CD4-positive, CD25-positive, alpha-beta regulatory T cell (primary cell): ENCODE measurements at places on chromosomes 6 and 20. TPM values are rescaled to one million over a fixed set of nuclear protein-coding genes. Genes with fewer than 3 reads are reported as not detected.

GRCh38 chr6:137819740-137820139 is 47.3 kb upstream of the TNFAIP3 start:
- H3K27me3 ChIP-seq, result no peaks in the 10 kb centered on the region
- peak overlapping the region; percentile 51 for H3K4me3 ChIP-seq

DNA sequence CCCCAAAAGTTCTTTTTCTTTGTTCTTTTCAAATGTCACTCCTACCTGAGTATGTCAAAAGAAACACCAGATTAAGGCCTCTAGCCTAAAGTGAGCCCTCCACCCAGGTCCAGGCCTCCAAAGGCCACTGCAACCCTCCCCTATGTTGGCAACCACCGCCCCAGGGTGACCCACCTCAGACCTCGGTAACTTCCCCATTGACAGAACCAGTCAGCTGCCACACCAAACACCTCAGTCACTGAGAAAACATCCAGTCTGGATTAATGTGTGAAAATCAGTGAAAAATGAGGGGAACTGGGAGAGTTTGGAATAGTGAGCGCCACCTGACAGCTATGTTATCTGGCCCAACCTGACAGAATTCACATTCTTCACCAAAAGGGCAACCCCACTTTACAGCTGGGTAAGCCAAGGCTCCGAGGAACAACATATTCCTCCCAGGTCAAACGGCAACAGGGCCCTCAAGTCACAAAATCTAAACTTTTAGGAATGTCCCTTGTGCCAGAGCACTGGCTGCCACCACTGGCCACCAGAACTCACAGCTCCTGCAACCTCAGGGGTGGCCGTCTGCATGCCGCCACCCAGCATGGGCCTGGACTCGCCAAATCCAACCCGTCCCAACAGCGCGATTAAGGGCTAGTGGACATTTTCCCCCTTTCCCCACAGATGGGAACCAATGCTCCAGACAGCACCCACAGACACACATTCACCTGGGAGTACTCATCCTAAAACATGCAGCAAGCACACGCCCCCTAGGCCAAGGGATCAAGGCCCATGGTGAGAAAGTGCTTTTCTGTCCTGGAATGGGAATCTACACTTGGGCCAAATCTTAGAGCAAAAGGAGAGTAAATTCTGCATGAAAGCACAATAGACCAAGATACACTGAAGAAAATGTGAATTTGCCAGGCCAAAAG is 4.8 kb downstream of the TAF4 start:
- peaks cover 39% of the 10 kb centered on the region for H3K4me1 ChIP-seq
- H3K36me3 ChIP-seq, result no peaks in the 10 kb centered on the region

DNA sequence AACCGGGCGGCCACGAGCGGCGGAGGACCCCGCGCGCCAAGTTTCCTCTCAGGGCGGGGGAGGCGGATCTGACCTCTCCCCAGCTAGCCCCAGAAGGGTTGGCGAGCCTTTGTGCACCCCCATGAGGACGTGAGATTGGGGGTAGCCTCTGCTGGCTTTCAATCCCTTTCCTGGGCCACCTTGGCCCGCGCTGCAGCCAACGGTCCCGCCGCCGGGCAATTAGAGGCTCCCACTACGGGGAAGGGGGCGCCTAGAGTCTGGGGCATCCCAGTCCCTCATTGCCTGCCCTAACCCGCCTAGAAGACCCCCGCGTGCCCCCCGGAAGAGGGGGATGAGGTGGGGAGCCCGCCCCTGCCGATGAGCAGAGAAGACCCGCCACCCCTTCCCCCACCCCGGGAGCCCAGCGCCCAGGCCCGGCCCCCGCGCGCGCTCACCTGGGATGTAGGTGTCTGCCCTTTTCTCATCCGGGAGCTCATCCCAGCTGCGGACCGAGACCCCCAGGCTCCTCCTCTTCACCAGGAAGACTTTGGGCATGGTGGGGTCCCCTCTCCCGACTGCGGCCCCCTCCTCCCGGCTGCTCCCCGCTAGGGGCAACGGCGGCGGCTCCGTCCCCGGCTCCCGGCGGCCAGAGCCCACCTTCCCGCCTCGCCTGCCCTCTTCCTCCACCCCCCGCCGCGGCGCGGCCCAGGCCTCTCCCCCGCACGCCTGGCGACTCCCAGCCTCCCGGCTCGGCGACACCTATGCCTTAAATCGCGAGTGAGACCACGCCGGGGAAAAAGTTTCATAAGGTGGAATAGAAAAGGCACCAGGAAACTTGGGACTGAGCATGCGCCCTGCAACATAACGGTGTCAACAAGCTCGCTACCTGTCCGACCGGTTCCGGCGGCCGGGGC is at the start of gene OVOL2:
TSS of gene OVOL2 (minus strand) at position 816 of the 893 bp plus-strand sequence. CDS start at position 534, 282 bp downstream.
- no peak within 1 kb of the TSS for H3K27ac ChIP-seq
- H3K27me3 ChIP-seq, result peaks cover 27% of the 10 kb centered on the region
- no peaks in the 10 kb centered on the region for H3K36me3 ChIP-seq
- DNase-seq, result no peak
- peaks cover 12% of the 10 kb centered on the region for H3K4me1 ChIP-seq
- H3K4me3 ChIP-seq, result no peak within 1 kb of the TSS

DNA sequence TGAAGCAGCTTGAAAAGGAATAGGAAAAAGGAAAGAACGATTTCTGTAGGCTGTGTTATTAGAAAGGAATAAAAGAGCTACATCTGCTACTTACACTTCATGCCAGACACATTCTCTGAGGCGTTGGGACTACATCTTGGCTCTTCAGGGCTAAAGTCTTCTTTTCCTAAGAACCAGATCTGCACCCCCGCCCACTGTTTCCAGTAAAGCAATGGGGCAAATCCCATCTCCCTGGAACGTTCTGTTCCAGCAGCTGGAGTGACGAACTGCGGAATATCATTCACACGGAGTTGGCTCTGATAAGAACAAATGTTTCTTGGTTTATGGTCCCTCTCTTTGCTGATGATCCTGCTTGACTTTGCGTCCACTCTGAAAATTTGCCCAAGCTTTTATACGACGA is 26.9 kb downstream of the FAM50B start:
- H3K4me3 ChIP-seq, result no peak overlapping the region
- H3K27me3 ChIP-seq, result no peaks in the 10 kb centered on the region
- no peak overlapping the region for H3K27ac ChIP-seq
- no peak for DNase-seq
- no peaks in the 10 kb centered on the region for H3K36me3 ChIP-seq
- no peaks in the 10 kb centered on the region for H3K4me1 ChIP-seq

- H3K4me3 ChIP-seq, result no peak overlapping the region
- peaks cover 9% of the 10 kb centered on the region for H3K4me1 ChIP-seq
- DNase-seq, result no peak
- peak overlapping the region; percentile 76 for H3K27ac ChIP-seq
- no peaks in the 10 kb centered on the region for H3K36me3 ChIP-seq
- H3K27me3 ChIP-seq, result no peaks in the 10 kb centered on the region
Measured at GRCh38 chr20:63326314-63327230, 33.6 kb downstream of the COL20A1 start.

- H3K4me1 ChIP-seq, result no peaks in the 10 kb centered on the region
- H3K27me3 ChIP-seq, result no peaks in the 10 kb centered on the region
- H3K4me3 ChIP-seq, result no peak overlapping the region
- DNase-seq, result no peak
- no peak overlapping the region for H3K27ac ChIP-seq
- H3K36me3 ChIP-seq, result no peaks in the 10 kb centered on the region
Measured at GRCh38 chr6:69489970-69490369, 306.8 kb downstream of the LMBRD1 start.

- H3K4me3 ChIP-seq, result no peak overlapping the region
- no peaks in the 10 kb centered on the region for H3K36me3 ChIP-seq
- H3K27me3 ChIP-seq, result no peaks in the 10 kb centered on the region
- no peak overlapping the region for H3K27ac ChIP-seq
Measured at GRCh38 chr20:11376998-11377397, 540.7 kb upstream of the BTBD3 start.

DNA sequence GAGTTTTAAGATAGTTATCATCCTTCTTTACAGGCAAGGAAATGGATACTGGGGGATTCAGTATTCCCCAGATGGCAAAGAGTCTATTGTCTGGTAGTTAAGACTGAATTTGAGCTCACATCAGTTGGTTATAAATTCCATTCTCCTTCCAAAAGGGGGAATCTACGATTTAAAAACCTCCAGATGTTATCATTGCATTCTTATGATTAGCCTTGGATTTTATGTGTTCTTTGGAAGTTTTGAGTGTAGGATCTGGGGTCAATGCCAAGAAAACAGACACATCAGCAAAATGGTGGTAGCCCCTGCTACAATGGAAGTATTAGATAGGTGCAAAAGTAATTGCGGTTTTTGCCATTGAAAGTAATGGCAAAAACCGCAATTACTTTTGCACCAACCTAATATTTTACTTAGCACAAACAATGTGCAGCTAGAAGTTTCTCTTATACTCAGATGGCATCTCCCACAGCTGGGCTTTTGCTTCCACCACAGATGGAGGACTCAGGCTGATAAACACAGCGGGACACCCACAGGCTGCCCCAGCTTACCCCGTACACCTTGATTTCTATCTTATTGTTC is 168.2 kb upstream of the RIN2 start:
- H3K36me3 ChIP-seq, result no peaks in the 10 kb centered on the region
- no peak for DNase-seq
- no peaks in the 10 kb centered on the region for H3K27me3 ChIP-seq
- H3K4me1 ChIP-seq, result no peaks in the 10 kb centered on the region
- no peak overlapping the region for H3K27ac ChIP-seq
- H3K4me3 ChIP-seq, result no peak overlapping the region

- H3K36me3 ChIP-seq, result no peaks in the 10 kb centered on the region
- peaks cover 18% of the 10 kb centered on the region for H3K4me1 ChIP-seq
- DNase-seq, result no peak
- no peak overlapping the region for H3K4me3 ChIP-seq
- H3K27me3 ChIP-seq, result no peaks in the 10 kb centered on the region
- H3K27ac ChIP-seq, result no peak overlapping the region
Measured at GRCh38 chr6:134182528-134182927, 130.1 kb upstream of the SLC2A12 start.

DNA sequence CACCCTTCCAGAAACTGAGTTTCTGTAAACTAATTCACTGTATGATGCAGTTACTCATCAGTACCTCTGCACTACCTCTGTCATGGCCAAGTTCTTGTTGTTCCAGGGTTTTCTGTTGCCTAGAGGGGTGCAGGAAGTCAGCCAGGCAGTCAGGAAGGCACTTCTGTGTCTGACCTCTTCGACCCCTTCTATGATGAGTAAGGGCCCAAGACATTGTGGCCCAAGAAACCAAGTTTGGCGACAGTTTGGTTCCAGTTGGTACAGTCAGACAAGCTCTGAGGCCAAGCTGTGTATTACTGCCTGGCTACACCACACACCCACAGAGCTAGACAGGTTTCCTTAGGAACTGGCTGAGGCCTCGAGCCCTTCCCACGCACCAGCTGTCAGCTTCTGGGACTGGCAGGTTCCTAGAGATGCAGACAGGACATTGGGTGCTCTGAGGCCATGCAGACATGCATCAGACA is 41.2 kb downstream of the TRAF3IP2 start:
- H3K27ac ChIP-seq, result no peak overlapping the region
- peaks cover 18% of the 10 kb centered on the region for H3K4me1 ChIP-seq
- peaks cover 67% of the 10 kb centered on the region for H3K36me3 ChIP-seq

- no peaks in the 10 kb centered on the region for H3K36me3 ChIP-seq
- no peak for DNase-seq
- H3K4me3 ChIP-seq, result no peak overlapping the region
Measured at GRCh38 chr6:3429211-3429610, 27.6 kb downstream of the SLC22A23 start.

GRCh38 chr20:55782912-55783253 is 222.4 kb downstream of the CBLN4 start:
- H3K27ac ChIP-seq, result no peak overlapping the region
- no peaks in the 10 kb centered on the region for H3K27me3 ChIP-seq
- no peak for DNase-seq
- H3K4me3 ChIP-seq, result no peak overlapping the region

DNA sequence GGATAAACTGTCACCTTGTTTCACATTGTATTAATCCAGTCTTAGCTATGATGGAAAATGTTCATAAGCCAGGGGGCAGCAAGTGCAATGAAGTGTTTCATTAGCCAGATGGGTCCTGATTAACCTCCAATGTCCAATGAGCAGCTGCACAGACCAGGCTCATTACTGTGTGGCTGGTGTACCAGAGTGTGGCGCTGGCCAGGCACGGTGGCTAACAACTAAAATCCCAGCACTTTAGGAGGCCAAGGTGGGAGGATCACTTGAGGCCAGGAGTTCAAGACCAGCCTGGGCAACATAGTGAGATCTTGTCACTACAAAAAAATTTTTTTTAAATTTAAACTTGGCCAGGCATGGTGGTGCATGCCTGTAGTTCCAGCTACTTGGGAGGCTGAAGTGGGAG is 201.7 kb upstream of the FOXQ1 start:
- no peak overlapping the region for H3K27ac ChIP-seq
- H3K27me3 ChIP-seq, result no peaks in the 10 kb centered on the region
- no peak overlapping the region for H3K4me3 ChIP-seq
- no peaks in the 10 kb centered on the region for H3K4me1 ChIP-seq
- no peak for DNase-seq

DNA sequence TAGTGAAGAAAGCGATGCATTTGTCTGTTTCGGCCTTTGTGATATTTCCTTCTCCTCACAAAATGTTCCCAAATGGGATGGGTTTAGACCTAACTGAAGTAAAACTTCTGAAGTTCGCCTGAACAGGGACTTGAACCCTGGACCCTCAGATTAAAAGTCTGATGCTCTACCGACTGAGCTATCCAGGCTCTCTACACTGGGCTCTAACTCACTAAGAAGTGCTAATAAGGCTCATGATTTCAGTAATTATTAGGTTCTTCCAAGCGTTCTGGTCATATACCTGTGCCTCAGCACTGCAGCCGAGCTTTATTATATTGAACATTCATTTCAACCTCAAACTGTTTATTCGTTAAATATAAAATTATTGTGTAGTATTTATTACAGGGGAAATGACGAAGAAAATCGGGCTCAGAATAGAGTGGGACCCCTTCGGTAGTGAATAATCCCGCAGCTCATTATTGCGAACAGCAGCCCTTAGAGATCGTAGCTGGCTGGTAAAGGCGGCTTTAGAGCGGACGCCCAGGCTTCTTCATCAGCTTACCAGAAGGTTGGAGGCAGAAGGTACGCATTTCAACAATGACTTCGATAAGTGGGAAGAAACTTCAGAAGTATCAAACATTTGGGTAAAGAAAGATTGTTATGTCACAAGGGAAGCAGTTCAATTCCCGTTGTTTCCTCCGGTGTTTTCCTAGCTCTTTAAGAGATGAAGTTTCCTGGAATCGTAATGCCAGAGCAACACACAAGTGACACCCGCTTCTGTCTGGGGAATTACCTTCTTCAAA is 119.0 kb upstream of the ZNF184 start:
- peaks cover 14% of the 10 kb centered on the region for H3K4me1 ChIP-seq
- H3K27ac ChIP-seq, result no peak overlapping the region
- H3K27me3 ChIP-seq, result peaks cover 46% of the 10 kb centered on the region
- H3K4me3 ChIP-seq, result peak overlapping the region; percentile 56
- H3K36me3 ChIP-seq, result no peaks in the 10 kb centered on the region

- no peak overlapping the region for H3K27ac ChIP-seq
- peaks cover 5% of the 10 kb centered on the region for H3K4me1 ChIP-seq
- no peaks in the 10 kb centered on the region for H3K36me3 ChIP-seq
- H3K27me3 ChIP-seq, result no peaks in the 10 kb centered on the region
- peak; percentile 76 for DNase-seq
Measured at GRCh38 chr20:63782051-63782471, 42.5 kb downstream of the SLC2A4RG start.

GRCh38 chr6:157830354-157831017 is 7.4 kb downstream of the SNX9 start:
- no peak for DNase-seq
- H3K4me3 ChIP-seq, result peak overlapping the region; percentile 46
- no peaks in the 10 kb centered on the region for H3K27me3 ChIP-seq
- H3K4me1 ChIP-seq, result peaks cover 50% of the 10 kb centered on the region

Gene PEDS1
- 16.8 TPM for polyA plus RNA-seq

Gene FLRT3
- polyA plus RNA-seq, result not detected

Gene CLDN20
- not detected for polyA plus RNA-seq

Gene RTEL1
- 3.7 TPM for polyA plus RNA-seq

Gene GINM1
- polyA plus RNA-seq, result 26.9 TPM

Gene LY6G6F
- not detected for polyA plus RNA-seq

Gene SLC26A8
- not detected for polyA plus RNA-seq
